ENCODE measurements at places on chromosomes 7 and 10. TPM values are rescaled to one million over a fixed set of nuclear protein-coding genes. Genes with fewer than 3 reads are reported as not detected.

PRKG1 gene
- 52.7 TPM for total RNA-seq

ITPRID1 gene
- total RNA-seq = 0.11 TPM

GPNMB gene
- 110 TPM for total RNA-seq

NODAL gene
- total RNA-seq = 1.3 TPM

CNPY1 gene
- not detected for total RNA-seq

ZWINT gene
- total RNA-seq = 16.4 TPM

GBX1 gene
- total RNA-seq = not detected

CDK6 gene
- 69.9 TPM for total RNA-seq

PLEKHA1 gene
- 86.7 TPM for total RNA-seq

CYP2W1 gene
- total RNA-seq = 14.5 TPM

ABCB1 gene
- total RNA-seq = 8.0 TPM

CTBP2 gene
- total RNA-seq = 121 TPM

TMEM130 gene
- 14.4 TPM for total RNA-seq

C10orf105 gene
- 0.11 TPM for total RNA-seq

PPP1R17 gene
- total RNA-seq = 0.33 TPM

FOXP2 gene
- 109 TPM for total RNA-seq

ACTR3C gene
- total RNA-seq = 5.3 TPM

IL6 gene
- total RNA-seq = not detected

VAX1 gene
- total RNA-seq = 0.33 TPM

ADCYAP1R1 gene
- 8.5 TPM for total RNA-seq

TAS2R4 gene
- total RNA-seq = 5.6 TPM

ICA1 gene
- 12.9 TPM for total RNA-seq

ZNF727 gene
- 0.66 TPM for total RNA-seq

SPDYE6 gene
- not detected for total RNA-seq

JCAD gene
- total RNA-seq = 58.3 TPM

TMEM236 gene
- total RNA-seq = 0.44 TPM

SFMBT2 gene
- total RNA-seq = 18.4 TPM

CPA2 gene
- total RNA-seq = not detected

ODAD2 gene
- total RNA-seq = 3.2 TPM

ANKRD22 gene
- total RNA-seq = 0.44 TPM

LIPJ gene
- total RNA-seq = 0.22 TPM

LOXL4 gene
- total RNA-seq = 7.9 TPM

ANKRD1 gene
- 5.3 TPM for total RNA-seq

EFCAB10 gene
- 0.99 TPM for total RNA-seq

PGAM2 gene
- 23.7 TPM for total RNA-seq

ANKRD61 gene
- not detected for total RNA-seq

NPC1L1 gene
- not detected for total RNA-seq

All from camera-type eye (tissue), 1 donor.